PC-3 (cell line): ENCODE measurements at places on chromosomes 3 and 15. TPM values are rescaled to one million over a fixed set of nuclear protein-coding genes. Genes with fewer than 3 reads are reported as not detected.

DNA sequence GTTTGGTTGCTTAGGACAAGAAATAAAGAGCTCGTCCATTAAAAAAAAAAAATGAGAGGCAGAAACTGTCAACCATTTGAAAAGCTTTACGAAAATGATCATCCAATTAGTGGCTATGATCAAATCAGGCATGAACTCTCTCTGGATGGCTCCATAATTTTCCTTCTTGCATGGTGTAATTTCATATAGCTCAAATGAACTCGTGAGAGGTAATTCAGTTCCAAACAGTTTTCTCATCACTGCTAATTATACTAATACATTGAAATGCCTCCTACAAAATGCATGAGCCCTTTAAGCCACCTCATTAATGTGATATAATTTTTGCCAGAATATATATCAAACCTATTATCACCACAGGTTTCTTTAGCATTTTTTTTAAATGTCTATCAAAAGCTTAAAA is 239.5 kb upstream of the MEIS2 start:
- H3K36me3 ChIP-seq: no peaks in the 10 kb centered on the region
- peaks cover 54% of the 10 kb centered on the region for H3K27me3 ChIP-seq
- DNase-seq: no peak
- no peak overlapping the region for H3K4me3 ChIP-seq
- H3K27ac ChIP-seq: no peak overlapping the region

- no peaks in the 10 kb centered on the region for H3K27me3 ChIP-seq
- H3K27ac ChIP-seq: no peak overlapping the region
- peaks cover 6% of the 10 kb centered on the region for H3K4me1 ChIP-seq
- DNase-seq: peak; percentile 42
Observed at GRCh38 chr3:107068980-107069379, 308.3 kb upstream of the CCDC54 start.

- H3K27me3 ChIP-seq: no peaks in the 10 kb centered on the region
- no peak overlapping the region for H3K4me3 ChIP-seq
- no peaks in the 10 kb centered on the region for H3K36me3 ChIP-seq
- DNase-seq: no peak
- H3K4me1 ChIP-seq: peaks cover 14% of the 10 kb centered on the region
Observed at GRCh38 chr3:53069422-53070068, 23.7 kb upstream of the SFMBT1 start.

GRCh38 chr3:168730073-168730472 is 634.3 kb upstream of the GOLIM4 start:
- H3K27me3 ChIP-seq: no peaks in the 10 kb centered on the region
- H3K4me3 ChIP-seq: no peak overlapping the region
- no peaks in the 10 kb centered on the region for H3K4me1 ChIP-seq
- no peak for DNase-seq
- H3K27ac ChIP-seq: no peak overlapping the region
- H3K36me3 ChIP-seq: no peaks in the 10 kb centered on the region

DNA sequence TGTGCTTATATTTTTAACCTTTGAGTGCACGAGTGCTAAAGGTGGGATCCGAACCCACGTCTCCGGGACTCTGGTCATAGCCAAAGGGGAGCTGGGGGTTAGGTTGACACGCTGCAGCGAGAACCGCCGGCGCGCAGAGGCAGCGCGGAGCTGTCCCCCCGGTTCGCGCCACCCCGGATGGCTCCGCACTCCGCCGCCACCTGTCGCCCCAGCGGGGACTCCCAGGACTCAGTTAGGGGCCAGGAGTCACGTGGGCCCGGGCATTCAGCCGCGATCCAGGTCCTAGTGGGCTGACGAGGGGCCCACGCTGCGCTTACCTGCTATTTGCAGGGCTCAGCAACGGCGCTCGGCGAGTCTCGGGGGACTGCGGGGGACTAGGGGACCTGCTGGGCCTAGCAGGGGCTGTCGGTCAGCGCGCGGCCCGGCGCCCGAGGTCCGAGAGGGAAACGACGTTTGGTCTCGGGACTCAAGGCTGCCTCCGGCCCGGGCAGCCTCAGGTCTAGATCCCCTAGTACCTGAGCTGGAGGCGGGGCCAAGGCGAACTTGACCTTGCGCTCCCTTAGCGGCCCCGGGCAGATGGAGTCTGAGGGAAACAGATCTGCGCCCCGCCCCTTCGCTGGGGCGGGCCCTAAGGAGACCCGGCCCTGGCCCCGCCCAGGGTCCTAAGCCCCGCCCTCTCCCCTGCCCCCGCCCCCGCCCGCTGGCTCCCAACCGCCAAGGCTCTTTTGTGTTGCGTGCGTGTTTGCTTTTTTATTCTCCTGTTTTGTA is at the start of gene NMNAT3:
Gene NMNAT3, minus strand, starts transcription at position 585 of the 768 bp plus-strand sequence. CDS start 50,248 bp downstream, outside the sequence.
- no peak within 1 kb of the TSS for H3K27ac ChIP-seq
- H3K4me1 ChIP-seq: no peaks in the 10 kb centered on the region; the same call in 1 of the 2 replicates
- no peaks in the 10 kb centered on the region for H3K27me3 ChIP-seq
- peak within 1 kb of the TSS; percentile 89 for H3K4me3 ChIP-seq
- peak; percentile 68 for DNase-seq
- no peaks in the 10 kb centered on the region for H3K36me3 ChIP-seq

DNA sequence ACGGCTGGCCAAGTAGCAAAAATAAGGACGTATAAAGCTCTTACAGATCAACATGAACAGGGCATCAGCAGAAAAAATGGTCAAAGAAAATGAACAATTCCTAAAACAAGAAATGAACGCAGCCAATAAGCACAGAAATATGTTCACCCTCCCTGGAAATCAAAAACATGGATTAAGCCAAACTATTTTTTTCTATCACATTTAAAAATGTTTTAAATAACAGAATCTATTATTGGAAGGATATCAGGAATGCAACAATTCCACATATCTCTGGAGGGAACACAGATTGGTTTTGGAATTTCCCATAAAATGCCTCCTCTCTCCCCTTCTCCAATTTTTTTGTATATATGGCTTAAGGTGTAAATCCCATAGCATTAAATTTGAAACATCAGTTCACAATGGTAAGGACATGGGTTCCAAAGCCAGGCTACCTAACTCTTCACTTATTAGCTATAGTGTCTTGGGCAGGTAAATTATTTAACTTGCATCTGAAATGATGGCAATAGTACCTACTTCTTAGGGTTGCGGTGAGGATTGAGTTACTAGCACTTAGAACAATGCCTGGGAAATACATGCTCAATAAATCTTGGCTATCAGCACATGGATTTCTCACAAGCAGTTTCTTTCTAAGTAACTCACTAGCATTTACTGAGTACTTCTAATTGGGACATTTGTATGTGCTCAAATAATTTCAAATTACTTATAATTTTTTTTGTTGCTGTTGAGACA is 10.1 kb downstream of the UACA start:
- DNase-seq: no peak
- no peak overlapping the region for H3K4me3 ChIP-seq
- H3K36me3 ChIP-seq: peaks cover 5% of the 10 kb centered on the region; the same call in 1 of the 2 replicates
- no peaks in the 10 kb centered on the region for H3K27me3 ChIP-seq

- peaks cover 33% of the 10 kb centered on the region for H3K36me3 ChIP-seq
- H3K4me3 ChIP-seq: peak overlapping the region; percentile 77
- H3K4me1 ChIP-seq: peaks cover 33% of the 10 kb centered on the region
- no peaks in the 10 kb centered on the region for H3K27me3 ChIP-seq
Observed at GRCh38 chr3:150545419-150546225, 674 bp downstream of the SERP1 start.

GRCh38 chr3:139969386-139969785 is 34.4 kb downstream of the CLSTN2 start:
- H3K4me1 ChIP-seq: no peaks in the 10 kb centered on the region
- H3K4me3 ChIP-seq: no peak overlapping the region
- no peak for DNase-seq
- H3K27me3 ChIP-seq: no peaks in the 10 kb centered on the region

USP19 gene
- 84.4 and 86.7 TPM in 2 replicates for total RNA-seq

MYO5C gene
- total RNA-seq: 16.7 and 17.7 TPM in 2 replicates
